ENCODE measurements at places on chromosomes 3 and 15. TPM values are rescaled to one million over a fixed set of nuclear protein-coding genes. Genes with fewer than 3 reads are reported as not detected.

DNA sequence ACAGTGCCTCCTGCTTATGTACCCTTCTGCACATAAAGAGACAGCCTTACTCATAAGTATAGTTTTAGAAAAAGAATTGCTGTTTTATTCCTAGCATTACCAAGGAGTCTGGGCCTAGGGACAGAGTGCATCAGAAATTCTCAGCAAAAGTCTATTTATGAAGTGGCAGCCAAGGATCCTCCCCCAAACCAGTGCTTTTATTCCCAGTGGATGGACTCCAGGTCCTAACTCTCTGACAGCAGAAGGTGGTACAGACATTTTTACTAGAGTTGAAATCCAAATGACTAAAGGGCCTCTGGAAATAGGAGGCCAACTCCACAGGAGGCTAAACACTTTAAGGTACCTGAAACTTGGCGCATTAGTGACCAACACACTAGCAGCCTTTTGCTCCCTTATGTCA, 407.2 kb upstream of the TPRG1 start:
- DNase-seq: no peak

DNA sequence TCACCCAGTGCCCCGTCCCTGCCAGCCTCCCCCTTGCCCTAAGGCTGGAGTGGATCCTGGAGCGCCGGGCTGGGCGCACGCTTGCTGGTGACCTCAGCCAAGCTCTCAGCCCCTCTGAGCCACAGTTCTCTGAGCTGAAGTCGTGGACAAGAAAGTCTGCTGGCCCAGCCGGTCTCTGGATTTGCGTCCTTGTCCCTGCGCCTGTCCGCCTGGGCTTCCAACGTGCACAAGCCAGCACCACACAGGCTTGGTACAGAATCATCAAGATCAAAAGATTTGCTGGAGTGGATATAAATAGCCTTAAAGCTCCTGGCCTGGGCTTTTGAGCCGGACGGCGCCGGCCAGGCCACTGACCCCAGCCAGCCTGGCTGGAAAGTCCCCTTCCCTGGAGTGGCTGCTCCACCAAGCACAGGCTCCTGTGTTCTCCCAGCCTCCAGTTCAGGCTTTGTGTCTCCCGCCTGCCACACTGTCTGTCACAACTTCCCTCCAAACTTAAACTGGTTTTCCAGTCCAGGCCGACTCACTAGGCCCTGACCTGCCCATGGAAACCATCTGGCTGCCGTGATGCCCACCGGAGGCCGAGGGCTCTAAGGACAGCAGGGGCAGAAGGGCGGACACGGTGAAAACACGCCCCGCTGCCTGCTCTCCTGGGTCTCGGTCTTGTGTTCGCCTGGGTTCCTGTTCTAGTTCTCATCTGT, 156.2 kb downstream of the NUP210 start:
- peak; percentile 56 for DNase-seq

DNA sequence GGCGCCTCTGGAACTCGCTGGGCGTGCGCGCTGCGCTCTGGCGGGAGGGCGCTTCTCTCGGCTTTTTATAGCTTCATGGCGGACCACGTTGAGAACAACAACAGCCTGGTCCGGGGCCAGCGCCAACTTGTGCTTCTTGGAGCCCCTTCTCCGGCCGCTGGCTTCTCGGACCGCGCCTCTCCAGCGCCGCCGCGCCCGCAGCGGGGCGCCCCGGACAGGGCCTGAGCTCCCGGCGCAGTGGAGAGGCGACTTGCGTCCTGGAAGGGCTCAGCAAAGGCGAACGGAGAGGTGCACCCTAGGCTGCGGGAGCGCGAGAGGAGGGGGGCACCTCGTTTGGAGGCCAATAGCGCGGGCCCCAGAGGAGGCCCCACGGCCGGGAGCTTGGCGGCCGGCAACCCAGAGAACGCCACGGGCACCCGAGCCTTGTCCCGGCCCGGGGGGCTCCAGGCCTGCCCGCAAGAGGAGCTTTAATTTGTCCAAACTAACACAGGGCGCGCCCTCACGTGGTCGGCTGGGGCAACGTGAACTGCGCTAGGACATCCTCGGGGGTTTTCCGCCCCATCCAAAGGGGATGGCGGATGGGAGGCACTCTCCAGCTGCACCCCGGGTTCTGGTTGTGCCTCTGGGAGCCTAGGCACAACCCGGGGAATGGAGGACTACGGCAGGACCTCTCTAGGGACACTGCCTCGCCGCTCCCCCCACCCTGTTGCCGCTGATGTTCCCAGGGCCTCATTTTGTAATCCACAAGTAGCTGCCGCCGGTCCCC, 37.8 kb downstream of the HMCES start:
- peak; percentile 95 for DNase-seq

GRCh38 chr3:100850701-100851100, 141.4 kb downstream of the TFG start:
- no peak for DNase-seq

DNA sequence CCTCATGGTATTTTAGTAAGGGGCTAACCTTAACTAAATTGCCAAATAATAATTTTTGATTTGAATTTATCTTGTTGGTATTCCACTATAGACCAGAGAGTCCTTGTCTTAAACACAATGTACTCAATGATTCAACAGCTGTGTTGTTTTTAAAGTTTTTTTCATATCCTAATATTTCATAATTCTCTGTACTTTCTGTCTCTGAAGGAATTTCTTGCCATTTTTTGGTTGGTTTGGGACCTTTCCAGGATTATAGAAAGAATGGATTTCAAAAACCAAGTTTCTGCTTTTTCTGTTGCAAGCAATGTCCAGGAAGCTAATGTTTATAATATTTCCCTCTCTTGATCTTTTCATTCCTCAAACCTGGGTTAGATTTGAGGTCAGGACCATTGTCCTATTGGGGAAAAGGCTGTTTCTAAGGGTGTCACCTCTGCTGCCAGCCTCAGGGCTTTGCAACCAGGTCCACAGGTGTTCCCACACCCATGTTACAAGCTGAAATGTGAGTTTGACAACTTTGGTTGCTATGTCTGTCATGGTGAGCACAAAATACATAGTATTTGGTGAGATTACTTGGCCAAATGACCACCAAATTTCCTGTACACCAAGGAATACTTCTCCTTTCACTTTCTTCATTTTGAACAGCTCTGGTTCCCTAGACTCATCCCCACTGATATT, 363.7 kb upstream of the RGMA start:
- no peak for DNase-seq

DNA sequence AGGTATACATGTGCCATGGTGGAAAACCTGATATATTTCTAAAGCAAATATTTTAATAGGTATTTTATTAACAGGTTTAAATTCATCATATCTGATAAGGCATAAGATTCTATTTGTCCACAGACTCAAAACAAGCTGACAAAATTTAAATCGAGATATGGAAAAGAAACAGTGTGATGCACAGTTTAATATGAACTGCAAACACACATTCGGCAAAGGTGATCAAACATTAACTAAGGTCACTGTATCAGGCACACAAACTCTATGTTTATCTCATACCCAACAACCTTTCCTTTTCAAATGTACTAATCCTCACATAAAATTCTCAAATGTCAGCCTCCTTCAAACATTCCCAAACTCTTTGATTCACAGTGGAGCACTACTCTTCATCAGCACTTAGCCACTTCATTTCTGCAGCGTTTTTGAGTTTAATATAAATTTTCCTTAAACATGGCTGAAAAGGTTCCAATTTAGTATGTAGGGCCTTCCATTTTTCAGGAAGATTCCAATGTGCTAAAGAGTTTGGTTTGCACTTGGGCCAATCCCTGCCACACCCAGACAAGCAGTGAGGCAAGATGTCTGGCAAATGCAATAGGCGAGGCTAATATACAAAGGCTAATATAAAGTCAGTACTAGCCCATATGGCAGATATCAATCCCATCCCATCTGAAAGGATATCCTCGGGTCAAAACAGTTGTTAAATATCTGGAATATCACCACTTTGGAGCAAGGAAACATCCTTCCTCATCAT, 84.6 kb downstream of the GBE1 start:
- no peak for DNase-seq

DNA sequence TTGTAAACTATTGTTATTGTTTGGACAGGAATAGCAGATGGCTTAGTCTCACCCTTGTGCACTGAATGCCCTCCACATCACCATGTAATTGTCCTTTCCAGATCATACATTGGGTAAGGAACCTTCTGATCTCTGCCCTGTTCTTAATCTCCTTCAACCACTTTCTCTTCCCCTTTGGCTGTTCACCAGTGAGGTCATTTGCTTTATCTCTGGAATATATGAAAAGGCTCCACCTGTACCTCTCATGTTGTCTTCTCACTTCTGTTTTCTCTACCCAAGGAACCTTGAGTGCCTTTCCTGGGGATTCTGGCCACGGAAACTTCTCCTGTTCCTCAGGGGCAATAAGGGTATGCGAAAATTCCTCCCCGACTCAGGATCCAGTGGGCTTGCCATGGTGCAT, 28.5 kb downstream of the MCTP2 start:
- no peak for DNase-seq

DNA sequence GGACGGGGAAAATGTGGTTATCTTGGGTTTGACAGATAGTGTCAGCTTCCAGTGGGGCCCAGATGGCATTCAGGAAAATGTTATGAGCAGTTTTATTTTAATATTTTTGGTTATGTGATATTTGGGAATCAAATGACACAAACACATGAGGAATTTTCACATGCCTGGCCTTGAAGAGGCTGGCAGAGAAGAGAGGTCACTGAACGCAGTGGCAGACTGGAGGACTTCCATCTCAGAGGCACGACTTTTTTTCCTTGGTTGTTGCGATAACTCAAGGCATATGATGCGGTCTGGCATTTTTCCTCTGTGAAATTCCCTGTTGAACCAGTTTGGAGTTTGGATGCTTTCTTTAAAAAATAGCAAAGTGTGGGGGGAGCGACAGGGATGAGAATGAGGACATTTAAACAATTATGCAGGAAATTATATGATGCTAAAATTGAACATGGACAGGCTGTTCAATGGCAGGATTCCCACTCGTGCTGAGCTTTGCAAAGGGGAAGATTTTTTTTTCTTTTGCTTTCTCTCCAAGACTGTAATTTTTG, 36.9 kb upstream of the ARPP21 start:
- DNase-seq: no peak

GRCh38 chr15:88344786-88345185, 88.2 kb upstream of the NTRK3 start:
- DNase-seq: no peak

- DNase-seq: no peak
These were observed 155.2 kb downstream of the RBPMS2 start for GRCh38 chr15:64619880-64620839.

GRCh38 chr15:68852461-68852860, 31.8 kb upstream of the ANP32A start:
- no peak for DNase-seq

DNA sequence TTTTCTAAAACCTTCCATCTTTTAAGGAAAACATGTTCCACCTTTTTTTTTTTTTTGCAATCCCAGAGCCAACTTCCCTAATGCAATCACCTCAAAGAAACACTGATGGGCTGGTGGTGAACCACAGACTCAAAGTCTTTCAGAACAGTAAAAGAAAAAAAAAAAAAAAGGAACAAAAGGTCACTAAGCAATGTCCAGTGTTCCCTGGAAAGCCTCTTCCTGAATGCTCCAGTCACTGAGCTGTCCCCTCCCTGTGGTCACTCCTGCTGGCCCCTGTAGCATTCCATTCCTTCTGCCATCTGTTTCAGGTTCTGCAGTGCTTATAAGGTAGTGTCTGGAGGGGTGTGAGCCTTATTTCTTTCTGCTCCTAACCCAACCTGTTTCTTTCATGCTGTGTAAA, 53.3 kb downstream of the AAGAB start:
- DNase-seq: no peak

DNA sequence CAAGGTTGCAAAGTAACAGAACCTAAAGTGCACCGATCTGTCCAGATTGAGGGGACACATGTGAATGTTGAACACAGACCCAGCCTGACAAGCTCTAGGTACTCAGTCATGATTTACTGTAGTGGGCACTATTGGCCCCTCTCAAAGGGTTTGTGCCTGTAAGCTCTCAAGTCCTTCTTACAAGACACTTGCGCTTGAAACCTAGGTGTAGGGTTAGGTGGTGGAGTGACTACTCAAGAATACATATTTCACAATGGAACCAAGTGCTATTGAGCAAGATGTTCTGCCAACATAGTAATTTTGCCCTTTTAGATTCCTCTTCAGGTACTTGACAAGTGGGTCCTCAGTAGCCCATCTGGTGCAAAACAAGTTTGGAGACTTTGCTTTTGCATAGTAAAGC, 169.9 kb downstream of the AKAP13 start:
- no peak for DNase-seq

DNA sequence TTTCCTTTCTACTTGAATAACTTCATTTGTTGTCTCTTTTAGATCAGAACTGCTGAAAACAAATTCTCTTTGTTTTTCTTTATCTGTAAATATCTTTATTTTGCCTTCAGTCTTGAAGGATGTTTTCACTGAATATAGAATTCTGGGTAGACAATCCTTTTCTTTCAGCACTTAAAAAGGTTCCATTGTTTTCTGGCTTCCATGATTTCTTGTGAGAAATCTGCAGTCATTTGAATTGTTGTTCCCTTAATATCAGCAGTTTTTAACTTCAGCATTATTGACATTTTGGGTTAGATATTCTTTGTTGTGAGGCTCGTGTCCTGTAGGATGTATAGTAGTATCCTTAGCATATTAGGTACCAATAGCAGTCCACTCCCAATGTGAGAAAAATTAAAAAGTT, 65.8 kb downstream of the SV2B start:
- no peak for DNase-seq

Gene PFKFB4
- 14.6 TPM for total RNA-seq

Gene FMN1
- total RNA-seq: 18.4 TPM

Gene SPSB4
- total RNA-seq: 1.0 TPM

Gene SLC30A4
- total RNA-seq: 8.2 TPM

Gene CRABP1
- 1.9 TPM for total RNA-seq

Gene LMAN1L
- 0.30 TPM for total RNA-seq

Gene ITGA11
- total RNA-seq: 138 TPM

Gene MTHFS
- total RNA-seq: 8.6 TPM

Gene LMCD1
- 192 TPM for total RNA-seq

All from aorta (tissue), 5 donors.